ENCODE measurements at places on chromosomes 12 and 14. TPM values are rescaled to one million over a fixed set of nuclear protein-coding genes. Genes with fewer than 3 reads are reported as not detected.

The GUCY2C gene
- not detected for polyA plus RNA-seq

The MGST1 gene
- 647 TPM for polyA plus RNA-seq

The HOXC5 gene
- polyA plus RNA-seq: not detected

The TAS2R9 gene
- not detected for polyA plus RNA-seq

The CELA1 gene
- 0.79 TPM for polyA plus RNA-seq

The SDR9C7 gene
- polyA plus RNA-seq: not detected

The LMNTD1 gene
- polyA plus RNA-seq: 0.57 TPM

GRCh38 chr12:52084491-52085231 is 5.2 kb downstream of the SMIM41 start:
- no peak for DNase-seq

GRCh38 chr12:52630008-52630500 is 11.7 kb upstream of the KRT73 start:
- DNase-seq: no peak

DNA sequence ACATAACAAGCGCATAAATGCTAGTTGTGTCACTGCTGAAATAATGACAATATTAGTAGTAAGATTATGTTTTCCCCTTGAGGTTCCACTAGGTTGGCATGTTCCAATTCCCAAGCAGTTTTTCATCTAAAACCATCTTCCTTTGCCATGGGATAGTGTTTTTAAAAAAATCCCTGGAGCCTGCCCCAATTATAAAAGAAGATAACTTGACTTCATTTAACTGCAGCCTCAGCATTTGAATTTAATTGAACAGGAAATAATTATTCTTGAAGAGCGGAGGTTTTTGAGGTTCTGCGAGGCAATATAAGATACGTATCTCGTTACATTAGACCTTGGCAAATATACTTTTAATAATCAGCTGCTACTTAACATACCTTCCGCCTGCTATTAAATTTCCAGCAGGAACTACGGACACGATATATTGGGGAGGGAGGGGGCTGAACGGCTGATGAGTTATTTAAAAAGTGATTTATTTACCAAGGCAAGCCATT is 65.2 kb upstream of the HSPB8 start:
- DNase-seq: no peak

DNA sequence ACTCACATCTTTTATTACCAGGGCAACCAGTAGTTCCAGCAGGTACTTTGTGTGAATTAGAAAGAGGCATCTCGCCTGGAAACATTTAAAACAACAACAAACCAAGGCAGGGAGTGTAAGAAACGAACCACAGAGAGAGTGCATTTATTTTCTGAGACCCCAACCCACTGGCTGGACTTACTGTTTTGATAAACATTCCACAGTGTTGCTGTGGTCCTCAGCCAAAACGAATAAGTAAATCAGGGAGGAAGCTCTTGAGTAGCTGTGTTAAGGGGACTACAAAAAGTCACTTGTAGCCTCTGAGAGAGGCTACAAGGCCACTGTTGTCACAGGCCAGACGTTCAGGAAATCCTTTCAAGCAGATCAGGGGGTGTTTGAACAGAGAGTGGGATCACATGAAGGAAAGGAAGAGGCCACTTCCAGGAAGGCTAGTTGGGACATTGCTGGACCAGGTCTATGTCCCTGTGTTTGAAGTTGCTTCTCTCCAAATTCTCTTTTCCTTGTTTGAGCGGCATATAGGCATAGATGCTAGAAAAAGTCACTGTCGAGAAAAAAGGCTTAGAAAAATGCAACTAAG is 33.8 kb downstream of the DMAC2L start:
- DNase-seq: no peak

- DNase-seq: no peak
Observed at GRCh38 chr14:34171431-34172172, 220.7 kb upstream of the EGLN3 start.

- no peak for DNase-seq
Observed at GRCh38 chr14:105088812-105089745, 23.8 kb upstream of the GPR132 start.

- DNase-seq: no peak
Observed at GRCh38 chr14:76924371-76925096, 98.3 kb downstream of the LRRC74A start.

DNA sequence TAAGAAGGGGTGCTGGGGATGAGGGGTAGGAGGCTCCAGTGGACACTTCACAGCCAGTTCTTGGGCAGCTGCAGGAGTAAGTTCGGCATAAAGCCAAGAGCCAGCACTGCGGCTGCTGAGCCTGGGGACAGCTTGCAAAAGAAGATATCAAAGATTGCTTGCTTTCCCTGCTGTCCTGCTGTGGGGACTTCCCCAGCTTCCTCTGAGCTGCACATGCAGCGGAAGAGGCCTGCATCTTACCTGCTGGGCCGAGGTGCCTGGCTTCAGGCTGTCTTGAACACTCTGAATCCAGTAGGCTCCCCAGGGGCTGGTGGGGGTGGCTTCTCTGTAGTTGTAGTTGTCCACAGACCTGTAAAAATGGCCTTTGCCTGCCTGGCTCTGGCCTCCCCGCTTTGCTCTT is 1.3 kb downstream of the CHGA start:
- DNase-seq: no peak

DNA sequence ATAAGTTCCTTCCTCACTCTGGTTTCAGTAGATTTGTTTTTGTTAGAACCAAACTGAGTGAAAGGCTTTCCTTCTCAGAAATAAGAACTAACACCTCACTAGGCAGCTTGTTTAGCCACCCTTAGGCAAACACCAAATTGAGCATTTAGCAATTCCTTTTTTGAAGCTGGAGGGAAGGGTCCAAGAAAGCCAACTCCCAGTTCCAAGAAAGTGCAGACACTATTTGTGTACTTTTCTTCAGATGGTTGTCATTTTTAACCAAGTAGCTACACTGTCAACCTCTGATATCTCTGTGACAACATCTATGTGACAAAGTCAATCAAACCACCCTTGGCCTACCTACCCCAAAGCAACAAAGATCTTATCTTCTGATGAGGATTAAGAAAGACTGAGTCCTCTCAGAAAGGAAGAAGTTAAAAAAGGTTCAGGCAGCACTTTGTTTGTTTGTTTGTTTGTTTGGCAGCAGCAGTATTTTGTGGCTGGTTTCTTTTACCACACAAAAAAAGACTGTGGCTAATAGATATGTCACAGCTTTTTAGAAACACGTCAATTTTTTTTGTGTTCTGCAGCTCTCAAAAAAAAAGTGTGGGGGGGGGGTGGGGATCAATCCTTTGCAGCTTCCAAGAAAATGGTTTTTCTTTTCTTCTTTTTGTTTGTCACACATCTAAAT is 203.8 kb downstream of the CRADD start:
- no peak for DNase-seq

GRCh38 chr12:109447482-109447881 is 29.6 kb downstream of the KCTD10 start:
- no peak for DNase-seq

- no peak for DNase-seq
Observed at GRCh38 chr14:33480887-33481184, 470.0 kb downstream of the EGLN3 start.

DNA sequence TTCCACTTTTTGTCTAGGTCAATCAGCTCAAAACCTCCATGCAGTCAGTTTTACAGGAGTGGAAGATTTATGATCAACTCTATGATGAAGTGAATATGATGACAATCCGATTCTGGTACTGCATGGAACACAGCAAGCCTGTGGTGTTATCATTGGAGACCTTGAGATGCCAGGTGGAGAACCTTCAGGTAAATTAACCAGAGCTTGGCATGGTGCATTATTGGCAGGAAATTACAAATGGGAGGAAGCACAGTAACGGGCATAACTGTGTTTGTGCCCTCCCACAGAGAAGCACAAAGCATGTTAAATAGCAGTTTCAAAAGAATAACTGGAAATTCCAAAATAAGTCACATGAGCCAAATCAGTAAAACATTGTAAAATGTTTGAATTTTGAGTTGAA is 135.6 kb downstream of the ESR2 start:
- DNase-seq: no peak

GRCh38 chr14:94795372-94795771 is 25.5 kb upstream of the GSC start:
- no peak for DNase-seq

DNA sequence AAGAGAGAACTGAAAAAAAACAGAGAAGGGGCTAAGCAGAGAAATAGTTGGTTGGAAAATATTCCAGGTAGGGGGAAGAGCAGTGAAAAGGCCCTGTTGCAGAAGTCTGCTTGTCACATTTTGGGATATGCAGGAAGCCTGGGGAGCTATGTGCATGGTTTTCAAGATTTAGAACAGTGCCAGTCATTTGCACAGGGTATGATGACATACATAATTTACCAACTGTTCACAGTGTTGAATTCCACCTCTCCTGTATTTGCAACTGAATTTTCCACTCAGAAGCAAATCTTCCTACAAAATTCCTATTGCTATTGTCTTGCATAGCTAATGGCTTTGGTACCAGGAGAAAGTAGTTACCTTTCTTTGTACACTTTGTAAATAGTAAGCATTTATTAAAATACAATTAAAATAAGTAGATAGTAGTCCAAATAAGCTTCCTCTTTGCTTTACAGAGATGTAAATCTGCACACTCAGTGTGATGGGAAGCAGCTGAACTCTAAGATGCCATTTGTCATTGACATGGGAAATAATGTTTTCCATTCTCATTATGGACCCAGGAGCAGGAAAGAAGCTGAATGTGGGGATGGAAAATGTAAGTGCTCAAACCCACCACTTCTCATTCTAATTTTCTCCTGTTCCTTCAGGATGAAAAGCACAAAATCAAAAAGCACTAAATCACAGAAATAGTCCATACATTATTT is 177.4 kb downstream of the BTG1 start:
- DNase-seq: no peak

DNA sequence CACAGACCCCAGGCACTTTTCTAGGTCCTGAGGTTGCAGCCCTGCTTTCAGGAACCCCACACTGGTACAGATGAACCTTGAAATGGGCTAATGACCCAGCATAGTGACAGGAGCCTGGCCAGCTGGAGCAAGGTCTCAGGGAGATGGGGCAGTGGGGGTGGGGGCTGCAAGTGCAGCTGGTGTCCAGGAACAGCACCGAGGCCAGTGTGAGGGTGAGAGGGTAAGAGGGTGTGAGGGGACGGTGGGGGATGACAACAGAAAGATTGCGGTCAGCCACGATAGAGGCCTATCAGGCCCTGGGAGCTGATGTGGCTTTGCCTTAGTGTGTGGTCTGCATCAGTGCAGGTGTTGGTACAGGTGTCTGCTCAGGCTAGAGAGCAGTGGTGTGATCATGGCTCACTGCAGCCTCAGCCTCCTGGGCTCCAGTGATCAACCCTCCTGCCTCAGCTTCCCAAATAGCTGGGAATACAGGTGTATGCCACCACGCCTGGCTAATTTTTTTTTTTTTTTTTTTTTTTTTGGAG is 59.7 kb downstream of the EP400 start:
- no peak for DNase-seq

GRCh38 chr12:83335748-83336147 is 649.0 kb downstream of the TMTC2 start:
- no peak for DNase-seq

GRCh38 chr12:51601241-51601640 is 10.2 kb downstream of the SCN8A start:
- no peak for DNase-seq

- no peak for DNase-seq
Observed at GRCh38 chr12:30823156-30823699, 68.5 kb upstream of the CAPRIN2 start.

DNA sequence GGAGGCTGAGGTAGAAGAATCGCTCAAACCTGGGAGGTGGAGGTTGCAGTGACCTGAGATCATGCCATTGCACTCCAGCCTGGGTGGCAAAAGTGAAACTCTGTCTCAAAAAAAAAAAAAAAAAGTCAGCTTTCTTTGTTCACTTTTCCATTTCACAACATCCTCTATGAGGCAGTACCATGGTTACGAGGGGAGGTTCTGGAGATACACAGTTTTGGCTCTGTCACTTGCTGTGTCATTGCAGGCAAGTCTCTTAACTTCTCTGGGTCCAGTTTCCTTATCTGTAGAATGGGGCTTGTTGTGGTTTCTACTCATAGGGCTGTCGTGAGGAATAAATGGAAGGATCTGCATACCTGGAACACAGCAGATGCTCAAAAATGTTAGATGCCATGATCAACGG is 75.6 kb upstream of the SLC24A4 start:
- DNase-seq: no peak

DNA sequence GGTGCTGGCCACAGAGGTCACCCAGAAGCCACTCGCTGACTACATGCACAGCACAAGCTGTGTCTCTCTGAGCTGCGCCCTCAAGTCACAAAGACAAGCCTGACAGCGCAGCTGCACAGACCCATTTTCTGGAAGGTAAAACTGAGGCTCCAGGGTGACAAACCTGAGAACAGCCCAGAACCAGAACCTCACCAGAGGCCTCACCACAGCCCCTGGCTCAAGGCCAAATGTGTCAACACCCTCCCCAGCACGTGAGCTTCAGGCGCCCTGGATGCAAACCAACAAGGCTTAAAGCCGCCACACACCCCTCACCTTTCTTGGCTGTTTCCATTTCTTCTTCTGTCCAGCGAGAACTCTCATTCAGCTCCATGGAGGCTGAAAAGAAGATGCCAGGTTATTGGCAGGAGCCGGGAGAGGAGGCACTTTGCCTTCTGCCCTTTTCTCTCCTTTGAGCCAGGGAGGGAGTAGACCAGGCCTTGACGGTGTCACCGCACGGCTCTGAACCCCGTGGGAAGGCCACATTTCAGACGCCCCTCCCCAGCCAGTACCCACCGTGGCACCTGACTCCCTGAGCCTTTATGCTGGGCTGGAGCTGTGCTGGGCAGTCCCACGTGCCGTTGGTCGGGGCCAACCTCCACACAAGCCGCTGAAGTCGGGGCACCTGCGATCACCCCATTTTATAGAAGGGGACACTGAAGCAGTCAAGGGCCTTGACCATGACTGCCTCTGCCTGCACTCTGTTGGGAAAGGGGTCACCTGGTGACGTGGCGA is 103.1 kb downstream of the RFLNA start:
- no peak for DNase-seq

DNA sequence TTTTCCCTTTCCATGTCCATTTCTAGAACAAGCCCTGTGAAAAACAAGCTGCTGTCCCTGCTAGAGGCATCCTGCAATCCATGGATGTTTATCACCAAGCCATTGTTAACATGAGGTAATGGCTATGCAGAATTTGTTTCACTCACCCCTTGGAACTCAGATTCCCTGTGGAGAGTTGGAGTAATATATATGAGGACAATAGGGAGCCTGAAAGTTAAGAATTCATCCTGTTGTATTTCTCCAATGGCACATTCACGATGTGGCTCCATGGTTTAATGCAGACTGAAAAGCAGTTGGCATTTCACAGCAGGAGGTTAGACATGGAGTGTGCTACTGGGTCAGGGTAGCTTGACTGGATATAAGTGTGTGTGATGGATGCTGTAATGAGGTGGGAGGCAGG is 32.4 kb downstream of the GPR65 start:
- DNase-seq: no peak

- DNase-seq: no peak
Observed at GRCh38 chr14:73744175-73744867, 30.1 kb upstream of the PNMA1 start.

GRCh38 chr12:105453316-105453715 is 122.8 kb downstream of the C12orf75 start:
- no peak for DNase-seq

DNA sequence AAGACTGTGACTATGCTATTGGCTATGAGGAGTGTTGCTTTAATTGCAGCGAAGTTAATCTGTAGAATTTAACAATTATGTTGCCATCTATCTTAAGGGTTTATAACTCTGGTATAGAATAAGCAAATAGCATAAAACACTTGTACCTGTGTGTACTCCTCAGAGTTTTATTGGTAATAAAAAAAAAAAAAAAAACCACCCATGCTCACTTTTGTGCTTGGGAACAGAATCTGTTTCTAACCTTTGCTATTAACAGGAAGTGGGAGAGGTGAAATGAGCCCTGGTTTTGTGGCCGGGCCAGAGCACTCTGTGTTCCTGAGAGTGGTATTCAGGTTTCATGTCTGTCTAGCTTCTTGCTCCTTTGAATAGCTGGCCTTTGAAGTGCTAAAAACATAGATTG is 53.1 kb downstream of the PDE3A start:
- no peak for DNase-seq

Data from AG04450 (cell line).